ENCODE measurements at places on chromosomes 11 and 22.
A peak's percentile ranks its signal among the peaks of the same experiment; 100 is the strongest.

- no peak for DNase-seq
Observed at GRCh38 chr22:20751185-20751851, 22.6 kb upstream of the SERPIND1 start.

DNA sequence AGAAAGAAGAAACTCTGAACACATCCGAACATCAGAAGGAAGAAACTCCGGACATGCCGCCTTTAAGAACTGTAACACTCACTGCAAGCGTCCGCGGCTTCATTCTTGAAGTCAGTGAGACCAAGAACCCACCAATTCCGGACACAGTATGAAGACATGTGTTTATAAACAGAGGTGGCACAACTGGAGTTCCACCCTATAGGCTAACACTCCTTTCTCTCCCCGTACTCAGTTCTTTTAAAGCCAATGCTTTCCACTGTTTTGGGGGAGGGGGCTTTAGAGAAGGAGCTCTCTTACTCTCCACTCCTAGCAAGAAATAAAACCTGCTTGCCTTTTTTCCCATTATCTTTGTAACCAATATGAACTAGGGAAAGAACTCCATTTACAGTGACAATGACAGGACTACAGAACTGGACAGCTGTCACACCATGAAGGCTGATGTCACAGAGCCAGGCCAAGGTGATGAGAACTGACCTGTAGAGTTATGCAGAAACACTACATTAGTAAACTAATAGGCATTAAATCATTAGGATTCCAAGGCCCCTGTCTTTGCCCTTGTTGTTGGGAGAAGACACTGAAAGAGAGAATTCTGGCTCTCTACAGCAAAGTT is 733 bp downstream of the TRIM5 start:
- DNase-seq = no peak

DNA sequence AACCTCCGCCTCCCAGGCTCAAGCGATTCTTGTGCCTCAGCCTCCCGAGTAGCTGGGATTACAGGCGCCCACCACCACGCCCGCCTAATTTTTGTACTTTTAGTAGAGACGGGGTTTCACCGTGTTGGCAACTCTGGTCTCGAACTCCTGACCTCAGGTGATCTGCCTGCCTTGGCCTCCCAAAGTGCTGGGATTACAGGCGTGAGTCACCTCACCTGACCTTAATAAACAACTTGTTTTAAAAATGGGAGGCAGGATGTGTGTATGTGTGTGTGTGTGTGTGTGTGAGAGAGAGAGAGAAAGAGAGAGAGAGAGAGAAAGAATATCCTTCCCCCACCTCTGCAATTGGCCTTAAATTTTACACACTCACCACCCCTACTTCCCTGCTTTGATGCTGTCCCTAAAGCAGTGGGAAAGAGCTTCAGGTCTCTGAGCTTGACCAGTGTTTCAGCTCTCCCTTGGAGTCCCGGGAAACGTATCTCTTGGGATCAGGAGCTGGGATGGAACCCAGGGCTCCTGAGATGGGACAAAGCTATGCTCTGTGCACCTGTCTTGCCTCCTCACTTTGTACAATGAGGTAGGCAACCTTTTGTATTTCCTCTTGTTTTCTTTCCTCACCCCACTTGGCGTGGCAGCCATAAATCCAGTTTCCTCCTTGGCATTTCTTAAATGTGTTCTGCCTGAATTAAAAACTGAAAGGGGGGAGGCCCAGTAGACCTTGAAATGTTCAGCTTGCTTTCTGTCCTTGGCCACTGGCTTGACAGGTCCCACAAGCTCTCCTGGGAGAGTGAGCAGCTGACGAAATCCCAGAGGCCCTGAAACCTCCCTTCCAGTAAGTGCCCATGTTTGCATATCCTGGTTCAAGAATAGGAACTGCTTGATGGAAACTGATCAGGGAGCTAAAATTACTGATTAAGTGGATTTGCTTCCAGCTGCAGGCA is 17.8 kb upstream of the XBP1 start:
- no peak for DNase-seq

- peak; percentile 15 for DNase-seq
Observed at GRCh38 chr11:90204832-90205646, 17.8 kb downstream of the CHORDC1 start.

DNA sequence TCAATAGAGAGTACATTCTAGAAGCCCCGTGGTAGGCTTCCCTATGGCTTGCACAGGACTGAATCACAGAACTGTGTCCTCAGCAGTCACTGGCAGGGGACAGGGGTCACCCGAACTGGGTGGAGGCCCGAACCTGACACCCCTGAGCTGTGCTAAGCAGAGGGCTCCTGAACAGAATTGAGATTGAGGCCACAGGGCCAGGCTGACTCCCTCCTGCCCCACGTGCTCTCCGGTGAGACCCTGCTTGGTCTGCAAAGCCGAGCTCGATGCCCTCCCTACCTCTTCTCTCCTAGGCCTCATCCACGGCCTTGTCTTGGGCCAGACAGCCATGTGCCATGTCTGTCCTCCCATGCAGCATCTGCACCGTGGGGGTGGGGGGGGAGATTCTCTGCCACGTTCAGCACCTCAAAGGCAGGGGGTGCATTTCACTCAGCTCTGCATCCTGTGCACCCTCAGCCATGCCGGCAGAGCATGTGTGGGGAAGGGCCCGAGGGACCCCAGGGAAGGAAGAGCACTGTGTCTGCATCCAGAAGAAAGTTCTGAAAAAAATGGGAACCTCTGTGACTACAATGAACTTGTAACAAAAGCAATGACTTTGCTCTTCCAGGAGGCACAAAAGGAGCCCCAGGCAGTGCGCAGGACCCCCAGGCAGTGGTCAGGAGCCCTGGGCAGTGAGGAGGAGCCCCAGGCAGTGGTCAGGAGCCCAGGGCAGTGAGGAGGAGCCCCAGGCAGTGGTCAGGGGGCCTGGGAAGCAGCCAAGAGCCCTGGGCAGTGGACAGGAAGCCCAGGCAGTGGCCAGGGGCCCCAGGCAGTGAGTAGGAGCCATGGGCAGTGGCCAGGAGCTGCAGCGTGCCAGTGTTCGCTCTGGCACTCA is 76.7 kb upstream of the SEPTIN5 start:
- DNase-seq = no peak

- DNase-seq = no peak
Observed at GRCh38 chr22:27116312-27117086, 459.1 kb downstream of the MIAT start.

All from CD4-positive, alpha-beta T cell treated with Interleukin-6 for 4 hours (primary cell).